GM06990 (cell line): ENCODE measurements at places on chromosomes 2 and 18.

- DNase-seq, result no peak
These were observed 4.8 kb downstream of the DHRS9 start for GRCh38 chr2:169073963-169074751.

DNA sequence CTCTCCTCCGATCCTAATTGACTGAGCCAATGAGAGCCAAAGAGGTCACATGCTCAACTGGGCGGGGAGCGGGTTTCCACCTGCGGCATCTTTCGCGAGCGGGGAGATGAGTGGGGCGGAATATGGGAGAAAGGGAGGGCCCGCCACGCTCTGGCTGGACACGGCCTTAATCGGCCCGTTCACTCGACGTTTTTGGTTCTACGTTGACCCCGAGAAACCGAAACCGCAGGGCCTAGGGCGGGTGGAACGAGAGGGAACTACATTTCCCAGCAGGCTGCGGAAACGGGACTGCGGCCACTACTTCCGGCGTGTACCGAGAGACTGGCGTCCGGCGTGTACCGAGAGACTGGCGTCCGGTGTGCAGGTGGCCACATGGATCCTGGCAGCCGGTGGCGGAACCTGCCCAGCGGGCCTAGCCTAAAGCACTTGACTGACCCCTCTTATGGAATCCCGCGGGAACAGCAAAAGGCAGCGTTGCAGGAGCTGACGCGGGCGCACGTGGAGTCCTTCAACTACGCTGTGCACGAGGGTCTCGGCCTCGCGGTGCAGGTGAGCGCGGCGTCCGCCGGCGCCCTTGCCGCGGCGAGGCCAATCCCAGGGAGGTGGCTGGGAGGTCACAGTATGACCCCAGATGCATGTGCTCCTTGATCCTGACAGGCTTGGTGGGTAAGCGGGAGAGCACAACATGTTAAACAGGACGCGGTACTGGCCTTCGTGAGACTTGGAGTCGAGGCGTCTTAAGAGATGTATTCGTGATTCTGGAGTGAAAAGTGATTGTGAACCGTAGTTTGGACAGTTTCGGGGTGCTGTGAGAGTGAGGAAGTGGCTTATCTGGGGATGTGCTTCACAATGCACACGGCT lies at the start of gene POLR1B:
POLR1B (plus strand) TSS at position 343 of the 861 bp plus-strand sequence; CDS start at position 373, 30 bp downstream.
- peak; percentile 91 for DNase-seq

GRCh38 chr18:48705531-48705930 lies 166.7 kb downstream of the CTIF start:
- no peak for DNase-seq

GRCh38 chr18:34915046-34915445 lies 126.2 kb upstream of the MAPRE2 start:
- DNase-seq, result no peak
